ENCODE measurements at places on chromosomes 12 and 14.
A peak's percentile ranks its signal among the peaks of the same experiment; 100 is the strongest.

DNA sequence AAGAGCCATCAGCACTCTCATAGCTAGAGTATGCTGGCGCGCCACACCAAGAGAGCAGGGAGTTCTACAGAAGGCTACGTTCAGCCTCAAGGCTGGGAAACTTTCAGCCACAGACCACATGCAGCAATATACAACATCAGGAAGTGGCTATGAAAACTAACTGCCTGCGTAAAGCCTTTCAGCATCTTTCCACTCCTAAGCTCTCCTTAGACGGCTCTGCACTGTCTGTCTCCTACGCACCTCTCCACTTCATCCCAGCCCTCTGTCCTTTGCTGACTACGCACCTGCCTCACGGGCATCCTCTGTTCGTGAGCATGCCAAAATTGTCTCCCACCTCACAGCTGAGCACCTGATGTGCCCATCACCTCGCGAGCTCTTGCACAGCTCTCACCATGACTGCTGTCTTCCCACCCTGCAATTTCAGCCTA, 9.7 kb downstream of the MPHOSPH9 start:
- no peak for DNase-seq

DNA sequence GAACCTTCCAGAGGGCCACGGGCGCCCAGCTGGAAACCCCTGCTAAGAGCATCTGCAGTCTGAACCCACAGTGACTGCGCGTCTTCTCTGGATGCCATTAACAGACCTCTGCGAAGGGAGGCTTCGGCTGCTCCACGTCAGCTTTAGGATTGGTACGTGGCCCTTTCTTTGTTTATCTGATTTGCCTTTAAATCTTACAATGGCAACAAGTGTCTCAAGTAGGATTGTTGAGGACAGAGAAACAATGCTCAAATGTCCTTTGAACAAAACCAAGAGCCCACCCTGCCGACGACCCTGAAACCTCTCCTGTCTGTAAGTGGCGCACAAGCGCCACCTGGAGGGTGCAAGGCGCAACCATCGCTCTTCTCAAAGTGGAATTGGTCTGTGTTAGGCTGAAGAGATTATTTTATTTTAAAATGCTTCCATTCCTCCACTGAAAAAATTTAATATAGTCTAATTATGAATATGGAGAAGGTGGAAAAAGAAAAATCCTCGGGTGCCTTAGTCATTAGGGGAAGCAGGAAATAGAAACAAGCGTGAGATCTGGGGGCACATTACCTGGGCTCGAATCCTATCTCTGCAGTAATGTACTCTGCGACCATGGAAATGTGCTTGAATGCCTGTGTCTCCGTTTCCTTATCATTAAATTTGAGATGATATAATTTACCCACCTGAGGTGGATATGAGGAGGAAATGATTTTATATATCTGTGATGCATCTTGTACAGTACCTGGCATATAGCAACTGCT, 82.6 kb upstream of the PTPRB start:
- peak; percentile 36 for DNase-seq

- DNase-seq, result no peak
Measured at GRCh38 chr12:49667325-49668090, 39.7 kb downstream of the FMNL3 start.

GRCh38 chr14:94770251-94770749, 387 bp upstream of the GSC start:
- no peak for DNase-seq

- no peak for DNase-seq
Measured at GRCh38 chr14:103343164-103343879, 9.3 kb downstream of the EIF5 start.

- no peak for DNase-seq
Measured at GRCh38 chr12:80846952-80847351, 90.8 kb downstream of the LIN7A start.

- peak; percentile 54 for DNase-seq
Measured at GRCh38 chr14:36747411-36748184, 85.9 kb downstream of the PAX9 start.

DNA sequence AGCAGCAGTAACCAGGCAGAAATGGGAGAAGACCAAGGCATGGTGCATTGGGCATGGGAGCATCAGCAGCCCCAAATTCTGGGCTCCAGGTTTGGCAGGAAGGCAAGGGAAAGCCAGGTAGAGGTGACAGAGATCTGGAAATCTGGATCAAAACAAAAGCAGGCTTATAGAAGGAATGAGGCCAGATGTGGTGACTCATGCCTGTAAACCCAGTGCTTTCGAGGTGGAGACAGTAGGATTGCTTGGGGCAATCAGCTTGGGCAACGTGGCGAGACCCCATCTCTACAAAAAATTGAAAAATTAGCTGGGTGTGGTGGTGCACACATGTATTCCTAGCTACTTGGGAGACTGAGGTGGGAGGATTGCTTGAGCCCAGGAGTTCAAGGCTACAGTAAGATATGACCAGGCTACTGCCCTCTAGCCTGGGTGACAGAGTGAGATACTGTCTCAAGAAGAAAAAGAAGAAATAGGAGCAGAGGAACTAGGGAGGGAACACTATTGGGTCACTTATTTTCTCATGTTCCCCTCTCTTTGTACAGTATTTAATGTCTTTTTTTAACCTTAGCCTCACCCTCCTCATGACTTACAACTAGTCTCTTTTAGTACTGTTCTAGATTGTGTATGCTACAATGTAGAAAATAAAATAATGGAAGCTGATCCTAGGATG, 25.1 kb downstream of the SLC4A8 start:
- no peak for DNase-seq

GRCh38 chr12:91381309-91381804, 198.7 kb upstream of the DCN start:
- peak; percentile 64 for DNase-seq

DNA sequence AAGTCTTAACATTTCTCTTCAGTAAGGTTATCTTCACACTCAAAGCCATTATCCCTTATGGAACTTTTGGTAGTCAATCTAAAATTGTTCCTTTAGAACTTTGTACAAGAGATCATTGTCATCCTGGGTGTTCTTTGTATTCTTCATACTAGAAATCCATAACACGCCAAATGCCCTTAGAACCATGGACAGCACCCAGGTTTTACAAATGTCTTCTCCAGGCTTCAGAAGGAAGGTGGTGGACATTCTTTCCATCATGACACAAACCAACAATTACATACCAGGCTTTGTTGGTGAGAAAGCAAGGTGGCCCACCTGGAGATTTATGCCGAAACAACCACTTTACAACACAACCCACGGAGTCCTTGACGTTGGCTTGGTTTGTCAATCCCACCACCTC, 365.6 kb upstream of the TBX3 start:
- no peak for DNase-seq
